Fibroblast of skin of abdomen (primary cell): ENCODE measurements at places on chromosomes 7 and 10.
A peak's percentile ranks its signal among the peaks of the same experiment; 100 is the strongest.

DNA sequence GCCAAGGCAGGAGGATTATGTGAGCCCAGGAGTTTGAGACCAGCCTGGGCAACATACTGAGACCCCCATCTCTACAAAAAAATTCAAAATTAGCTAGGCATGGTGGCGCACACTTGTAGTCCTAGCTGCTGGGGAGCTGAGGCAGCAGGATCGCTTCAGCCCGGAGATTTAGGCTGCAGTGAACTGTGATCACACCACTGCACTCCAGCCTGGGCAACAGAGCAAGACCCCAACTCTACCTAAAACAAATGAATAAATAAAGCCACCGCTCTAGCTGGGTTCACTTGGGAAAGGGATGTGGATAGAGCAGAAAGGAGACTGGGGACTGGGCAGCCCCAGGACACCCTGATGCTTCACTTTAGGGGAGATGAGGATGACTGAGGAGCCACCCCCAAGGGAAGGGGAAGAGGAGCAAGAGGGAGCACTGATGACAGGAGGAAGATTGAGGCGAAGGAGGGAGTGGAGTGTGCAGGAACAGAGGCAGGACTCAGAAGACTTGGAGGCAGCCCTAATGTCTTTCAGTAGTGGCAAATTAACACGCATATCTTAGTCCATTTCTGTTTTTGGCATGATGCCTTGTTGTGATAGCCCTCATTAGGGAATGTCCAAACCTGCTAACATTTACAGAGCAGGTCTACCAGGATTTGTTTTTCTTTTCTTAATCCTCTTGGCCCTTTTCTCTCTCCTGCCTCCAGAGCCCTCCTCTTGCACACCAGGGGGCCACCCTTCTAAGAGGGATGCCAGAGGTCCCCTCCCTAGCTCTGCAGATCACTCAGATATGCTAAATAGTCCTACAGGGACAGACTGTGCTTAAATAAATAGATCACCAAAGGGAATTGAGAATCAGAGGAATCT lies 88.3 kb downstream of the C10orf105 start:
- no peak for DNase-seq

- no peak for DNase-seq
Measured at GRCh38 chr10:126928274-126928673, 23.0 kb downstream of the DOCK1 start.

GRCh38 chr7:95334447-95334846 lies 10.1 kb upstream of the PON1 start:
- peak; percentile 57 for DNase-seq

DNA sequence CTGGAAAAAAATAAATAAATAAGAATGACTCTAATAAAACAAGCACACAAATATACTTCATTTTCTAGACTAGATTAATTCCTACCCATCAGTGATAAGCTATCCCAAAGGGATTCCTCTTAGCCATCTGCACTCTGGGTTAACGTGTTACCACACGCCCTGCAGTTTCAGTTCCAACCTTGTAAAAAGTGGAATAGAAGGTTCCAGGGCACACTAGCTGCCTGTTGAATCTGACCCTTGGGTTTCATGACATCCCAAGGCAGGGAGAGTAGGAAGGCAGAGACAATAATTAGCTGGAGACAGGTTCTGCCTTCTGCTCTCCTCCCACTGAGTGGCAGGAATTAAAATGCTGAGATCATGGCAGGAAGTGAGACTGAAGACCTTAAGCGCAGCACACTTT lies 33.5 kb downstream of the SLC37A3 start:
- no peak for DNase-seq

GRCh38 chr10:12473491-12473890 lies 124.1 kb downstream of the CAMK1D start:
- DNase-seq: no peak

DNA sequence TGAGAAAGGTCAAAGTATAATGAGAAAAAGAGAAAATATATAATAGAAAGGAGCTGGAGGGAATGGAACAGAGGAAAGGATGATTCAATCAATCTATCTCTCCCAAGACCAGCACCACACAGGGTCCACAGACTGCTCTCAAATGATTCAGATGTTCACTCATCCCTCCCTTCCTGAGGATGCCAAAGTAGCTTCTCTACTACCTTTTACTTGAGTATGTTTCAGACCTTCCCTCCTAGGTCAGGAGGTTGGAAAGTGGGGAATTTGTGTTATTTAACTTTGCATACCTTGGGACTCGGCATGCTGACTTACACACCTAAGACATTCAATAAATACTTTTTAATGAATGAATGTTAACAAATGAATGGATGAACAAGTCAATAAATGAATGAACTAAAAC lies 30.6 kb downstream of the CPVL start:
- no peak for DNase-seq
